ENCODE measurements at places on chromosomes 7 and 10.

- DNase-seq = no peak
Observed at GRCh38 chr10:43963379-43963778, 314.7 kb upstream of the ZNF32 start.

DNA sequence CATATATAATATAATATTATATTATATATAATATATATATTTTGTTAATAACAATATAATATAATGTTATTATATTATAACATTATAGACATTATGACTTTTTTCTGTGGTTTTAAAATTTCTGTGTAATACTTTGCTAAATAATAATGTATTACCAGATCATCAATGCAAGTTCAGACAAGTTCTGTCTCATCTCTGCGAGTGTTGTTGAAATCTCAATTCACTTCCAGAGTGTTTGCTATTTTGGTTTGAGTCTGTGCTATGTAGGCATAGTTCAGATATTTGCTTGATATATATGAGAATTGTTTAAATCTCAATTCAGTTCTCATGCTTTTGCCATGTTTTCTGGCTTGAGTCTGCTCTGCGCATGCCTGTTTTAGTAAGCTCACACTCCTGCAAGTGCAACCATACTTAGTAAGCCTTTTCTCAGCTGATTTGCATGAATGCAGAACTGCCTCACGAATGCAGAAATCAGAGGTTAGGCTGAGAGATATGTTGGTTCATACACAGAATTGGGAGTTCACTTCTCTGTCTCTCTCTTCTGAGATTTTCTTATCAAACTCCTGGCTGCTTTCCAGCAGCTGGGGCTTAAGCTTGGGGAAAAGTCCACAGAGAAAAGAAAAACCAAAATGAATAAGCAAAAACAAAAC, 830.2 kb upstream of the SORCS1 start:
- DNase-seq = no peak

GRCh38 chr10:107653832-107654287, 489.4 kb upstream of the SORCS1 start:
- DNase-seq = no peak

DNA sequence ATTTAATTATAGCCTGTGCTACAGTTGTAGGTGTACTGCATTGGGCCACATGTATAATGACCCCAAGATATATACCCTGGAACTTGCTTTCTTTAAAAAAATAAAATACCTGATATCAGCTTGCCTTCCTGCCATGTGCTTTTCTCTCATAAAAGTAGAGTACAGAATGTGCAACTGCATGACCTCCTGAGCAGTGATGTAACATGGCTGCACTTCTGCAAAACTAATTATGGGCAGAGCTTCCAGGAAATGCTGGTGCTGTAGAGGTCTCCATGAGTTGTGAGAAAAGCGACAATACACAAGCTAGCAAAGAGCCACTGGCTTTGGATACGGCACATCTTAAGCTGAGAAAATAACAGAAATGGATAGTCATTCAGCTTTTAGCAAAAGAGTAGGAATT, 6.5 kb upstream of the ERLIN1 start:
- no peak for DNase-seq

DNA sequence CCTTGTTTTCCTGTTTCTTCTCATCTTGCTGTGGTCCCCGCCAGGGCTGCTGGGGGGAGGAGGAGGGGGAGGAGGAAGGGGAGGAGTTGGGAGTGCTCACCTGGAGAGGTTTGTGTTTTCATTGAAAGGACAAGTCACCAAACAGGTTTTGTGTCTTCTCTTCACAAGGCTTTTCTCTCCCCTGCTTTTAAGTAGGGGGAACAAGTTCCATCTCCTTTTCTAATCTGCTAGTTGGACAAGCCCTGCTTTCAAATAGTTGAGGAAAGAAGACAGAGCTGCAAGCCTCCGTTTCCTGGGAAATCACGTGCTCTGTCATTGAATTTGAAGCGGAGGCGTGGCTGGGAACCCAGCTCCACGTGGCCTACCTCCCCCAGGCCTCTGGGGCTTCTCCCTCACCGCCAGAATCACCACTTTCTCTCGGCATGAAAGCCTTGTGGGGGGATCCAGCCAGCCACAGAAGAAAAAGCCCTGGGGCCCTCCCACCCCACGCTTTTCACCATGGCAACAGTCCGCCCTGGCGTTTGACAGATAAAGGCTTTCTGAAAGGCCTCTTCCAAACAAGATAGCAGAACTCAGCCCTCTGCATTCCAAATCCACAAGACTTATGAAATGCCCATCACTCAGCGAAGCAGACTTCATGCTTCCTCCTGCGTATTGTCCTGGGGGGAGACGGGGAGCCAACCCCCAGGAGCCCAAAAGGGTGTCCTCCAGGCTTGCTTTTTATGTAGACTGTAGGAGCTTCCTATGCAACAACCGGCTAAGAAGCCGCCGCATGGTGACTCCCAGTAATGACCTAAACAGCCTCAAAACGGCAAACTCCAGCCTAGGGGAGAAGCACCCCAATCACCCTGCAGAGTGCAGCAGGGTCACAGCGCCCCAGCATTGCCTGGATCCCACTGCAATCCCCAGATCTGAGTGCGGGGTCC, 51.7 kb downstream of the PROSER2 start:
- DNase-seq = no peak

- DNase-seq = peak; percentile 2
Observed at GRCh38 chr7:138478499-138478908, 18.4 kb downstream of the TRIM24 start.

DNA sequence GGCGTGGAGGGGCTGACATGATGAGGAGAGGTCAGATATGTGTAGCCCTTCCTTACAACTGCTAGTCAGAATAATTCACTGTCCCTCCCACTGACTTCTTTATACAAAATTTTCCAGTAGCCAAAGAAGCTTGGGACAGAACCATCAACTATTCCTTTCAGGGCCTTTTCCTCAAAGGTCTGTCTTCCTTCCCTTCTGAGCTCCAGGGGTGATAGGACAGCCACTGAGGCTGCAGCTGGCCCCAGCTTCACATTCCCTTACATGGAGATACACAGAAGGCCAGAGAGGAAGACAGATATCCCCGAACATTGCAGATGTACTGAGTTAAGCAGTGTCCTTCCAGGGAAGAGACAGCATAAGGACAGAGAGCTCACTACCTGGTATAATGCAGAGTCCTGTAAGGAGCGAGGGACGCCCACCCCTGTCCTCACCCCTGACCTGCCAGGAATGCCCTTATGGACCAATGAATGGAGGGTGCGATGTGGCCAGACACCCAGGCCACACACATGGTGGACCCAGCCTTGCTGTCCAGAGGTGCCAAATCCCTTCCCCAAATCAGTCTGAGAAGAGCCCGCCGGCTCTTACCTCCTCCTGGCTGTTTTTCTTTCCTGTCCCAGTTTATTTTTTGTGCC, 754.7 kb downstream of the GRID1 start:
- DNase-seq = no peak

DNA sequence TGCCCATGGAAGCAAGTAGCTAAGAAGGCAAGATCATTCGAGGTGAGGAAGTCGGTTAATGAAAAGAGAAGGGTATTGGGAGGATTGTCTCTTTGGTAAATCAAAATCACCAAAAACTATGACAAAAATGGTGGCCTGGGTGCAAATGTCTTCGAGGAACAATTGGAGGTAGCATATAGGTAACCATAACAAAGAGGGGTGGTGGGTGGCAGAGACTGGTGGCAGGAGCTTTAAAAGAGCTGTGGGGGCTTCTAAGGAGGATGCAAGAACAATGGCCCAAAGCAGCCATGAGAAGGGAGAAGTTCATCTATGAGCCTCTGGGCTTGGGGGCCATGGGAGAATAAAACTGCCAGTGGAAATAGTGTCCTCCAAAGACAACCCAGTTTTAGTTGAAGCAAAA, 172.2 kb upstream of the PDE1C start:
- no peak for DNase-seq

- DNase-seq = no peak
Observed at GRCh38 chr7:116173051-116174028, 37.0 kb upstream of the TES start.

DNA sequence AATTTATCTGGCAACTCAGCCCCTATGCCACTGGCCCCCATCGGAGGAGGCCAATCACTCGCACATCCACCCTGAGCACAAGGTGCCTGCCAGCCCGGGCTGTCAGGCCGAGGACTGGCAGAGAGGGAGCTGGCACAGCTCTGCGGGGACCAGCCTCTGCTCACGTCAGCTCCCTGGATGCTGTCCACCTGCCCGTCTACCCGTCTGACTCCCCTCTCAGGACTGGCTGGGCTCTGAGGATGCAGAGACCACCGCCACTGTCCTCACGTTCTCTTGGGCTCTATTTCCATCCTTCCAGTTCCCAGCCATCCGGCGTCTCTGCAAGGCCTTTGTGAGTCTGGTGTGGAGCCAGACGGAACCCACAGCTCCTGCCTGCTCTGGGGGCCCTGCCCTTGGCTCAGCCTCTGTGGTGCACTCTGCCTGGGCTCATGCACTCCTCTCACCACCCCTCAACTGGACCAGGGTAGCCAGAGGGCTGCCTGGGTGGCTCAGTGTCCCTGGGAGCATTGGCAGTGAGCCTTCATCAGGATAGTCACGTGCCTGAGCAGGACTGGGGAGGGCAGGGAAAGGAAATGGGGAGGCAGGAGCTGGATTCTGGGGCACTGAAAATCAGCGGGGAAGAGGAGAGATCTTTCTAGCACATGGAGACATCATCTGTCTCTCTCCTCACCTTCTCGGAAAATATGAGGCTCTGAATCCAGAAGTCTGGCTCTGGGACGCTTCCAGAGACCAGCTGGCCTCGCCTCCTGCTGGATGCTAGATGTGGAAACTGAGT, 38.0 kb upstream of the PCBD1 start:
- no peak for DNase-seq

GRCh38 chr10:14838582-14839304, 637 bp downstream of the HSPA14 start:
- peak; percentile 12 for DNase-seq

GRCh38 chr10:71946700-71947099, 17.5 kb upstream of the CHST3 start:
- no peak for DNase-seq

DNA sequence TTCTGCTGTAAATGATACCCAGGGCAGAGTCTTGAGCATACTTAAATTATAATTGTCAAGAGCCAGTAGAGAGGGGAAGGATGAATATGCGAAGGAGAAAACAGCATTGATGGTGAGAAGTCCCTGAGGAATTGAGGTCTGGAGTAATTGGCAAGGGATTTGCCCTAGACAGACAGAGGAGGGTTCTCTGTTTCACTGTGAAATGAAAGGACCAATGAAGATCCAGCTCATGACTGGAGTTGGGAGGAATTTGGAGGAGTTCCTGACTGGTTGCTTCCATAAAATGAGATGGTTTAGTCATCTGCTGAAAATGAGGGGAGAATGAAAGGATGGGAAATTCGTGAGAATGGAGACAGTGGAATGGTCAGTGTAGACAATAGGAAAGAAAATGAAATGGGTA, 6.8 kb downstream of the PRPF18 start:
- DNase-seq = no peak

GRCh38 chr7:45643630-45644029, 69.5 kb downstream of the ADCY1 start:
- DNase-seq = no peak

DNA sequence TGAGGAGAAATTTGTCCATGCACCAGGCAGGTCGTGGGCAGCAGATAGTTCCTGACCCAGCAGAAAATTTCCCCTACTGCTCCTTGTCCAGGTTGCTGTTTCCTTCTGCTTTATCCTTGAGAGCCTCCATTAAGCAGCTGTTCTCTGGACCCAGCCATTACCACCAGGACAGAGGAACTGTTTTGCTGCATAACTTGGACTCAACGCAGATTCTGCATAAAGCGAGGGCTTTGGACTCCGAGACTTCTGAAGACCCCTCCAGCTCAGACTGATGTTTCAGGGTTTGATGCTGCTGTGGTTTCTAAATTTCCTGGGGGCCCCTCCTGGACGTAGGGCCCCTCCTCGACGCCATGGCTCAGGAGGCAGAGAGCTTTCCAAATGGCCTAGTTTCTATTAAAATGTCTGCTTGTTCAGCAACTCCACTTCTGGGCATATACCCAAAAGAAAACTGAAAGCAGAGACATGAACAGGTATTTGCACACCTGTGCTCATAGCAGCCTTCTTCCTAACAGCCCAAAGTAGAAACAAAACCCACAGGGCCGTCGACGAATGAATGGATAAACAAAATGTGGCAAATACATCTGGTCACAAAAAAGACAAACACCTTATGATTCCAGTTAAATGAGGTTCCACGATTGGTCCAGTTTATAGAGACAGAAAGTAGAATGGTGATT, 28.3 kb upstream of the LMTK2 start:
- no peak for DNase-seq

- no peak for DNase-seq
Observed at GRCh38 chr7:1890289-1891235, 220.5 kb downstream of the ELFN1 start.

GRCh38 chr10:71873582-71874211, 22.6 kb upstream of the PSAP start:
- DNase-seq = peak; percentile 72

DNA sequence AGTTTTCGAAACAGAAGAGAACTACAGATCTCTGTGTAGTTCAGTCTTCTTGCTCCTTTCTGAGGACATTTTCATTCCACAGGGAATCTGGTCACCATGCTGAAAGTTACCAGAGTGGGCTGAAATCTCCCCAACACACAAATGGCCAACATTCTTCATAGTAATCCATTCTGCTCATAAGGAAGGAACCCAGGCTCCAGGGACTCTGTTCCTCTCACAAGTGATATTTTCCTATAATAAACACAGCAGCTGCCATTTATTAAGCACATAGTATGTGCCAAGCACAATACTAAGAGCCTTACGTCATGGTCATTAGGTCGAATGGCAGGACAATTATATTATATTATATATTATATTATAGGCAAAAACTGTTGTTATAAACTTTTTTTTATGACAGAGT, 109.8 kb downstream of the RAB11FIP2 start:
- no peak for DNase-seq

DNA sequence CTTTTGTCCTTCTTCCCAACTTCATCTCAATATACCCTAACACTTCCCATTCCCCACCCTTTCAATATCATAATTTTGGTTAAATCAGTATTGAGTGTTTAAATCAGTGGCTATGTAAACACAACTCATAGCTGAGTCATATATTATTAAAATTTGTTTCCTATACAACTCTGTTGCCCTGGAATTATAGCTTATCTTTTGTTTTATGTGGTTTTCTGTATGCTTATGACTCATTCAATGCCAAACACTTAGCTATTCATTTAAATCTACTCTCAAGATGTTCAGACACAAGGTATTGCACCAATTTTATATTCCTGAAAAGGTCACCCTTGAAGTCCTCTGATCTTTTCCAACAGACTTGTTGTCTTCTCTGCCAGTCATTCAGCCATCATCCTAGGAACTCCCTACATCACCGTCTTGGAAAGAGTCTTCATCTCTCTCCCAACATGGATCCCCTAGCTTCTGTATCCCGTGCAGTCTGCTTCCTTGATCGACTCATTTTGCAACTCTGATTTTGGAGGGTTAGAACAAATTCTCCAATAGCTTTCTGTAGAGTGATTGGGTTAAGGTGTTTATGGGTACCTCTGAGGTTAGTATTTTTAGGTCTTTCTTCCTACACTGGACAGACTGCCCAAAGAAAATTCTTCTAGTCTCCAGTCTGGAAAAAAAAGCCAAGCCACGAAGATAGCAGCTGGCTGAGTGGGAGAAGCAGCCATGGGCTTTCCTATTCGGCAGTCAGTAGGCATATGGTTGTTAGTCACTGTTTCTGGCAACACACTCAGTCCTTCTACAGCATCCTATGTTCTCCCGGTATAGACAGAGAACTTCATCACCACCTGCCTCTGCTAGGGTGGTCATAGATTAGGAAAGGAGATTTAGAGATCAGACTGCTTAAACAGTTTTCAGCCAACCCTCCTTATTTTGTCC, 102.1 kb downstream of the CRPPA start:
- no peak for DNase-seq
